Urinary bladder (tissue), 4 donors: ENCODE measurements at places on chromosomes 1 and 21.
A peak's percentile ranks its signal among the peaks of the same experiment; 100 is the strongest.

DNA sequence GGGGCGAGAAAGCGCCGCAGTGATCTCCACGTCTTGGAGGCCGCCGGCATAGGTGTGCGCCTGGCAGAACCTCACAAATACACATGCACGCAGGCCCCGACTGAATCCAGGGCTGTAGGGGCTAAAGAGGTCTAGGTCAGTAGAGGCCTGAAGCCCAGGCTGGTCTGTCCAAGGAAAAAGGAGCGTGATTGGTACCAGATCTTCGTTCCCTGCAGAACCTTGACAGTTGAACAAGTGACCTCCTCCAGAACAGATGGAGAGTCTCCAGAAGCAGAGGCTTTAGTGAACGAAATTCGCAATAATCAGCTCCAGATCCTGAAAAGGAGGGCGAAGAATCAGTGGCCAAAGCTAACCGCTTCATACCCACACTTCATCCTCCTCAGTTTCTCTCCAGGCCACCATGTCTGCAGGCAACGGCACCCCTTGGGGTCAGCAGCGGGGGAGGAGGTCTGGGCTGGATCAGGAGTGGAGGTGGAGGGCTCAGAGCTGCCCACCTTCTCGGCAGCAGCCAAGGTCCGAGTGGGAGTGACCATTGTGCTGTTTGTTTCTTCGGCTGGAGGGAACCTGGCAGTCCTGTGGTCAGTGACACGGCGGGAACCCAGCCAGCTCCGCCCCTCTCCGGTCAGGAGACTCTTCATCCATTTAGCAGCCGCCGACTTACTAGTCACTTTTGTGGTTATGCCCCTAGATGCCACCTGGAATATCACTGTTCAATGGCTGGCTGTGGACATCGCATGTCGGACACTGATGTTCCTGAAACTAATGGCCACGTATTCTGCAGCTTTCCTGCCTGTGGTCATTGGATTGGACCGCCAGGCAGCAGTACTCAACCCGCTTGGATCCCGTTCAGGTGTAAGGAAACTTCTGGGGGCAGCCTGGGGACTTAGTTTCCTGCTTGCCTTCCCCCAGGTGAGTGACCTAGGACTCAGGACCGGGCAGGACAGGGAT is 749 bp upstream of the PEX11B start:
- DNase-seq = no peak

GRCh38 chr1:31800674-31800967 is 15.2 kb downstream of the SPOCD1 start:
- no peak for DNase-seq

DNA sequence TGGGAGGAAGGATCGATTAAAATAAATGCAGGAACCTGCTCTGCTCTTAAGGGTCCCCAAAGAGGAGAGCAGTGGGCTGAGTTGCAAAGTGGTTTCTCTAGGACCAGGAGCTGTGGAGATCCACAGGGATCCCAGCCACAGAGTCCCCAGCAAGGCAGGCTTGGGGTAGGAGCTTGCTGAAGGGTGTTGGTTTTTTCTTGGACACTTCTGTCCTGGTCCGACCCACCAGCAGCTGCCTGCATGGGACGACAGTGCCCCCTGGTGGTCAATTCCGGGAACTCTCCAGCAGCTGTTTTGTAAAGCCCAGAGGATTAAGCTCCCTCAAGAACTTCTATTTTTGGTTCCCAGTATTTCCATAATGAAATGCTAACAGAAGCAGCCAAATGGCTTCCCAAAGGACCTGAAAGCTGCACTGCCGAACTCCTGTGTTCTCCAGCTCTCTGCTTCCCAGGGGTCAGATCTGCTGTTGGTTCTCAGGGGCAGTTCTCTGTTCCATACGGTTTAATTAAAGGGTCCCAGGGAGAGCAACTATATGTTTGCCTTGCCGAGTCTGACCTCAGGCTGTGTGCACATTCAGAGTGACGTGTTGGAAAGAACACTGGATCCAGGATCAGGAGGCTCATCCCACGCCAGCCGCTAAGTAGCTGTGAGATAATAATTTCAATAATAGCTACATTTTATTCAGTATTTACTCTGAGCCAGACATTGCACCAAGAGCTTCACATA is 23.2 kb downstream of the NENF start:
- DNase-seq = peak; percentile 53

DNA sequence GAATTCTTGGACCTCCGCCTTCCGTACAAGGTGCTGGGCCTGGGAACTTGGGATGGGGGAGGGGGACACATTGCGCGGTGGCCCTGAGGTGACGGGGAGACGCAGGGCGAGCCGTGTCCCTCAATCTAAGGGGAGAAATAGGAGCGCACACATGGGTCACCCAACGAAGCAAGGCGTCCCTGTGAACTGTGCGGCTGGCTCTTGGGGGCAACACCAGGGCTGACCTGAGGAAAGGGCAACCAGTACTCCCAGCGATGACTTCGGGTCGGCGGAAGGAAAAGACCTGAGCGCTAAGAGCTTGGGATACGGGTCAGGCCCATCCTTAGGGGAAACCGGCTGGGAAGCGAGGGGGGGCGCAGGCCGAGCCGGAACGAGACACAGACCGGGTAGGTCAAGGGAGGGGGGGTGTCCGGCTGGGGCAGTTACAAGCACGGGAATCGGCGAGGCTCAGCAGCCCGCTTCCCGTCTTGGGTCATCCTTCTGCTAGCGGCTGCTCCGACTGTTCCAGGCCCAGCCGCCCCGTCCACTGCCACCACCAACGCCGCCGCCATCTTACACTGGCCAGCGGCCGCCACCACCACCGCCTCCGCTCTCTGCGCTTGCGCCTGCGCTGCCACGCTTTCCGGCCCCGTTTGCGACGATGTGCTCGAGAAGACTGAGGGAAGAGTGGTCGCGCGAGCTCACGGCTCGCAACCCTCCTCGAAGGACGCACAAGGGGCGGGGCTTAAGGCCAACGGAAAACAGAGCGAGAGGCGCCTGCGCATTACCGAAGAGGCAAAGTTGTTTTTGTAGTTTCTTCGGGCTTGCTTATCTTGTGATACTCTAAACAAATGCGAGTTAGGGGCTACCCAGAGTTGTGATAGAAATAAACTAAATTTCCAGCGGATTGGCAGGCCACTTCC is at the start of gene DCAF8:
TSS of gene DCAF8 (minus strand) at position 657 of the 902 bp plus-strand sequence. CDS start 18,541 bp downstream, outside the sequence.
- peak; percentile 95 for DNase-seq

DNA sequence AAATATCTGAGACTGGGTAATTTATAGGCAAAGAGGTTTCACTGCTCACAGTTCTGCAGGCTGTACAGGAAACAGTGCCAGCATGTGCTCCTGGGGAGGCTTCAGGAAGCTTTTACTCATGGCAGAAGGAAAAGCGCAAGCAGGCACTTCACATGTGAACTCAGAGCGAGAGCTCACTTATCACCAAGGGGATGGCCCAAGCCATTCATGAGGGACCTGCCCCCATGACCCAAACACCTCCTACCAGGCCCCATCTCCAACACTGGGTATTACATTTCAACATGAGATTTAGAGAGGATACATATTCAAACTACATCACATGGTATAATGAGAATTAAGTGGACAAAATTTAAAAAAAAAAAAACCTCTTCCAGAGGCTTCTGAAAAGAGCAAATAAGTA is 13.7 kb downstream of the WASF2 start:
- no peak for DNase-seq

DNA sequence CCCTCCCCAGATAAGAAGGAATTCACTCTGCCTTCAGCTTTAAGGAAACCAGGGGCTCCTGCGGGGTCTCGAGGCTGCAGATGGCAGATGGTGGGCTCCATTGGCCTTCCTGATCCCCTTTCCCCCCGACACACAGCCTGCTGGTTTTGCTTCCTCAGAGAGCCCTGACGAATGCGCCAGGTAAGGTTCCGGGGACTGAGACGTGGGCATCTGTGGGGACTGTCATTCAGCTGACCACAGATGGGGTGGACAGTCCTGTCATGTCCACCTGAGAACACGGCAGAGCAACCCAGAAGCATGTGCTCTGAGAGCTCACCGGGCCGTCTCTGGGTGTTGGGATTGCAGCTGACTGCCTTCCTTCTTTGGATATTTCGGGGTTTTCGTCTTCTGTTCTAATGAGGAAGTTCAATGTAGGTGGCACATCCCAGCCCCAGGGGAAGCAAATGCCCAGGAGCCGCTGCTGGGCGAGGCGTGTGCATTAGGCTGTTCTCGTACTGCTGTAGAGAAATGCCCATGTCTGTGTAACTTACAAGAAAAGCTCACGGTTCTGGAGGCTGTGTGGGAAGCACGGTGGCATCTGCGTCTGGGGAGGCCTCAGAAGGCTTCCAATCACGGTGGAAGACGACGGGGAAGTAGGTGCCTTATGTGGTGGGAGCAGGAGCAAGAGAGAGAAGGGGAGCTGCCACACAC is 22.6 kb upstream of the TTC34 start:
- DNase-seq = no peak

GRCh38 chr1:68339505-68339904 is 107.2 kb upstream of the WLS start:
- no peak for DNase-seq

GRCh38 chr1:68370101-68370915 is 79.4 kb downstream of the RPE65 start:
- no peak for DNase-seq

GRCh38 chr1:235423214-235423652 is 56.0 kb downstream of the TBCE start:
- no peak for DNase-seq

GRCh38 chr1:9291914-9292360 is 757 bp upstream of the SPSB1 start:
- no peak for DNase-seq

GRCh38 chr1:182386980-182387379 is 4.6 kb downstream of the GLUL start:
- DNase-seq = no peak

- DNase-seq = no peak
Measured at GRCh38 chr1:170030212-170030611, 44.3 kb downstream of the KIFAP3 start.

DNA sequence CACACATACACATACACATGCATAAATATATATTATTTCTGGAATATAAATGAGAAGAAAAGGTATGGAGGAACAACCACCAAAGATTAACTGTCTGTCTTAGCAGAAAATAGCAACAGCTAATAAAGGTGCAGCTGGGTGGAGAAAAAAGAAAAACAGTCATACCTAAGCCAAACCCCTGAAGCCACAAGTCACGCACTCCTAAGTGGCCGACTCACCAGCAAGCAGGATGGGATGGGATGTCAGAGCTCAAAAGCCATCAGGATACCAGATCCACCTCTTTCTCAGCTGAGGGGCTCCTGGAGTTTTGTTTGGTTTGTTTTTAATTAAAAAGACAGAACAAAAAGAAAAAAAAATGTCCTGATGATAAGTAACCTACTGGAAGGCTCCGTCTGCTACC is 64.7 kb upstream of the HIVEP3 start:
- DNase-seq = no peak

GRCh38 chr1:246527402-246528088 is 20.5 kb upstream of the SMYD3 start:
- no peak for DNase-seq

GRCh38 chr1:121444096-121444495 is 259.3 kb downstream of the SRGAP2C start:
- DNase-seq = no peak

DNA sequence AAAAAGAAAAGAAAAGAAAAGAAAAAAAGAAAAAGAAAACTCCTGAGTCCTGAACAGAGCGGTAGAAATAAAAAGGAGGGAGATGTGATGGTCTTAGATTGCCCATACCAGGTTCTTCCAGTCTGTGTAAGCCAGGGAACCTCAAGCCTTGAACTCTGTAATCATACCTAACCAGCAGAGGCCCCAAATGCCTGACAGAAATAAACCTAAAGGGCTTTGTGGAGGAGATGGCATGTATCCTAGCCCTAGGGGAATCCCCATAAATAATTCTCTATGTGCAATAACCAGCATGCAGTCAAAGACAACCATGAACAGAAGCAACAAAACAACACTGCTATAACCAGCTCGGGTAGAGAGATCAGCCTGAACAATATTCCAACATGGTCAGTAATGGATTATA is 40.4 kb downstream of the USP48 start:
- DNase-seq = no peak

- DNase-seq = no peak
Measured at GRCh38 chr1:97726386-97726785, 194.4 kb downstream of the DPYD start.

DNA sequence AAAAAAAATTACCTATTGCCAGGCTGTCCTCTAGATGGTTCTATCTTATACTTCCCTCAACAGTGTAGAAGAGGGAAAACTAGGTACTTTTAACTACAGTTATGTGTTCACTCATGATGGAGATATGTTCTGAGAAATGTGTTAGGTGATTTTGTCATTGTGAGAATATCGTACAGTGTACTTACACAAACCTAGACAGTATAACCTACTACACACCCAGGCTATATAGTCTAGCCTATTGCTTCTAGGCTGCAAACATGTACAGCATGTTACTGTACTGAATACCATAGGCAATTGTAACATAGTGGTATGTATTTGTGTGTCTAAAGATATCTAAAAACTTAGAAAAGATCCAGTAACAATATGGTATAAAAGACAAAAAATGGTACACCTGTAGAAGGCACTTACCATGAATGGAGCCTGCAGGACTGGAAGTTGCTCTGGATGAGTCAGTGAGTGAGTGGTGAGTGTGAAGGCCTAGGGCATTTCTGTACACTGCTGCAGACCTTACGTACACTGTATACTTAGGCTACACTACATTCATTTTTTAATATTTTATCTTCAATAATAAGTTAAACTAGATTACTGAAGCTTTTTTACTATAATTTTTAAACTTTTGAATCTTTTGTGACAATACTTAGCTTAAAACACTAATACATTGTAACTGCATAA is 13.2 kb downstream of the MGST3 start:
- no peak for DNase-seq

- no peak for DNase-seq
Measured at GRCh38 chr21:41080485-41081121, 87.4 kb upstream of the BACE2 start.

DNA sequence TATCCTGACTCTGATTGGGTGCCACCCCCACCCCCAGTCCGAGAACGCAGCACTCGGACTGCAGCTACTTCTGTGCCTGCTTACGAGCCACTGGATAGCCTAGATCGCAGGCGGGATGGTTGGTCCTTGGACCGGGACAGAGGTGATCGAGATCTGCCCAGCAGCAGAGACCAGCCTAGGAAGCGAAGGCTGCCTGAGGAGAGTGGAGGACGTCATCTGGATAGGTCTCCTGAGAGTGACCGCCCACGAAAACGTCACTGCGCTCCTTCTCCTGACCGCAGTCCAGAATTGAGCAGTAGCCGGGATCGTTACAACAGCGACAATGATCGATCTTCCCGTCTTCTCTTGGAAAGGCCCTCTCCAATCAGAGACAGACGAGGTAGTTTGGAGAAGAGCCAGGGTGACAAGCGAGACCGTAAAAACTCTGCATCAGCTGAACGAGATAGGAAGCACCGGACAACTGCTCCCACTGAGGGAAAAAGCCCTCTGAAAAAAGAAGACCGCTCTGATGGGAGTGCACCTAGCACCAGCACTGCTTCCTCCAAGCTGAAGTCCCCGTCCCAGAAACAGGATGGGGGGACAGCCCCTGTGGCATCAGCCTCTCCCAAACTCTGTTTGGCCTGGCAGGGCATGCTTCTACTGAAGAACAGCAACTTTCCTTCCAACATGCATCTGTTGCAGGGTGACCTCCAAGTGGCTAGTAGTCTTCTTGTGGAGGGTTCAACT is 2.1 kb downstream of the RBM15 start:
- no peak for DNase-seq

- no peak for DNase-seq
Measured at GRCh38 chr1:27570784-27571183, 33.2 kb downstream of the AHDC1 start.

- DNase-seq = no peak
Measured at GRCh38 chr1:224430511-224431113, 4.0 kb downstream of the WDR26 start.

- no peak for DNase-seq
Measured at GRCh38 chr1:55993646-55994318, 585.6 kb downstream of the PLPP3 start.

- DNase-seq = no peak
Measured at GRCh38 chr1:106022312-106022902, 1034.1 kb upstream of the PRMT6 start.
